Nasal cavity respiratory epithelium epithelial cell of viscerocranial mucosa (primary cell): ENCODE measurements at places on chromosomes 2 and 18. TPM values are rescaled to one million over a fixed set of nuclear protein-coding genes. Genes with fewer than 3 reads are reported as not detected.

The IL1RL2 gene
- total RNA-seq: 3.1 and 6.3 TPM in 2 replicates

The PROKR1 gene
- total RNA-seq: under 0.01 TPM in 1 of 2 replicates, not detected in the other

The IL1B gene
- total RNA-seq: 176 and 257 TPM in 2 replicates

The CRYBA2 gene
- not detected in 2 replicates for total RNA-seq

The CD28 gene
- not detected in 2 replicates for total RNA-seq

The CMPK2 gene
- 0.34 and 0.57 TPM in 2 replicates for total RNA-seq

The FSHR gene
- total RNA-seq: not detected in 2 replicates

The STPG4 gene
- total RNA-seq: under 0.01 and 0.07 TPM in 2 replicates
